ENCODE measurements at places on chromosomes 5 and 9.

- no peak for DNase-seq
Observed at GRCh38 chr5:153765987-153766386, 272.7 kb downstream of the FAM114A2 start.

GRCh38 chr9:134928436-134929192 is 10.9 kb upstream of the FCN1 start:
- peak; percentile 21 for DNase-seq

DNA sequence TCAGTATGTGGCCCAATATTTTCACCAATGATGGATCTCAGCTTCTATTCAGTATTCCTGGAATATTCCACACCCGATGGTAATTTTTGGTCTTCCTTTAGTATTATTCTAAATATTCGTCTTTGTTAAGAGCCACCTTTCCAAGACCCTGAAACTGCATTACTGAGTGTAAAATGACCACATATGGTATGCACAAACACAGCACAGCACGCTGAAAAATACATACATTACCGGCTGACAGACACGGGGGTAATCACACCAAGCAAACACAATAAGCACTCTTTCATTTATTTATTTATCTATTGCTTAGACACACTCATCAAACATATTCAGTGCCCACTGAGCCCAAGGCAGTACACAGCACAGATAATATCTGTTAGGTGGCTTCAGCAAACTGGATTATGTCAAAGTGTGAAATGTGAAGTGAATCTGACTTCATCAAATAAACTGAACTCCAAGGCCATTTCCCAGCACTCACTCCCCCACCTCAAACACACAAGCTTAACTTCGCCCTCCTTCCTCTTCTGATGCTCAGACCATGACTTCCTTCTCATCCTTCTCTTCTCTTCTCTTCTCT is 1637.8 kb upstream of the C9orf72 start:
- DNase-seq = no peak

DNA sequence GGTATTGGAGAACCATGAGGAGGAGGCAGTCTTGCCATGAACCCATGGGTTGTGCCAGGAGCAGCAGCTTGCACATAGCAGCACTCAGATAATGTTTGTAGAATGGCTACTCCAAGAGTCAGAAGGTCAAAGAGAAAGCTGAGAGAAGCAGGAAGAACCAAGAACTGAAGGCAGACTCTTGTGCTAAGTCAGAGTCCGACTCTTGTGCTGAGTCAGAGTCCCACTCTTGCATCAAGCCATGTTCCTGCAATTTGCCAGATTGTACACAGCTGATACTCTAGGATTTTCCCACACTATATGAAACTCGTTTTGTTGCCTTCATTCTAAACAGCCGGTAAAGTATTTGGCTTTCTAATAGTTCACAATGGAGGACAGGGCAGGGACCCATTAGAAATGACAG is 26.2 kb upstream of the HSPA9 start:
- DNase-seq = no peak

GRCh38 chr5:155136216-155136850 is 122.8 kb downstream of the KIF4B start:
- no peak for DNase-seq

DNA sequence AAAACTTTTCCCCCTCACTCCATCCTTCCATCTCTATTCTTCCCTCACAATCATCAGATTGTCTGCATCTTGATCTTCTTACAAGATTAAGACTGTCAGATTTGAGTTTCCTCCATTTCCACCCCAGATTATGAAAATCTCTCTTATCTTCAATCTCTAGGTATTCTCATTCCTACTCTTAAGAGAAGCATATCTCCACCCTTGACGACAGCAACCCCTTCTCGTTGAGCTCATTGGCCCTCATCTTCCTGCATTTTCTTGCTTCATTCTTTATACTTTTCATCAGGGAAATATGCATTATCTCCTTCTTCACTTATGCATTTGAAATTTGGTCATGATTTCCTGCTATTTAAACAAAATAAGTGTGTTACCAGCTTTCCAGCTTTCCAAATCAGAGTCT is 301.3 kb downstream of the DNAH5 start:
- no peak for DNase-seq

DNA sequence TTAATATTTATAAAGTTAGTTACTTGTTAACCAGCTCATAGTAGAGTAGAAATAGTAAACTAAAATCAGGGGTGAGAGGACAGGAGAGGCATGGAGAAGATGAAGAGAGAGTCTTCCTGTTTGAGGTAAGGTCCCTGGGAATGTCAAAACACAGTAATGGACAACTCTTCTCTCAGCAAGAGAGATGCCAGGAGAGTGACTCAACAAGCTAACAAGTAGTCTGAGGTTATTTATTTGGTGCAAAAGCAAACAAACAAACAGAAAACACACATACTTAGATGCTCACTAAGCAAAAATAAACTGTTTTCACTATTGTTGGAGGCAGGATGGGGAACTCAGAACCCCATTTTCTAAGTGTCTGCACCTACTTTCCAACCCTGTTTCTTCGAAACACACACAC is 333.2 kb upstream of the RFX3 start:
- no peak for DNase-seq

DNA sequence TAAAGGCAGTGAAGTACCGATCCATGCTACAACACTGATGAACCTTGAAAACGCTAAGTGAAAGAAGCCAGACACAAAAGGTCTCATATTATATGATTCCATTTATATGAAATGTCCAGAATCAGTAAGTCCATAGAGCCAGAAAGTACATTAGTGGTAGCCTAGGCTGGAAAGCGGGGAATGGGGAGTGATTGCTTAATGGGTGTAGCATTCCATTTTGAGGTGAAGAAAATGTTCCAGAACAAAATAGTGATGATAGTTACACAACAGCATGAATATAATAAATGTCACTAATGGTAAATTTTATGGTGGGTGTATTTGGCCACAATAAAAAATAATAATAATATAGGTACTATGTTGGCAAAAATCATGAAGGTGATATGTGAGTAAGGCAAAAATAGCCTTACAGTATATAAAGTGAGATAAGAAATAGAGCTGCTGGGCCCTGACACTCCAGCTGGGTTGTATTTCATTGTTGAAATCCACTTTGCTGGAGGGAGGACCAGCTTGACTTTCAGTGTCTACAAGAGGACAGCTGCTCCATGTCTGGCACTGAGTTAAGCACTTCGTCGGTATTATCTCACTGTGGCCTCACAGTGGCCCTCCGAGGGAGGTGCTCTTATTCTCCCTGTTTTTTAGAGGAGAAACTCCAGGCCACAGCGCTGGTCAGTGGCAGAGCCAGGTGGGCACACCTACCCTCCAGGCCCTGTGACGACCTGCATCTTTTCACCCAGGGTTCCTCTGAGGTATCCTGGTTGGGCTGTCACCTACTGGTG is 22.4 kb upstream of the ANGPTL2 start:
- DNase-seq = no peak

DNA sequence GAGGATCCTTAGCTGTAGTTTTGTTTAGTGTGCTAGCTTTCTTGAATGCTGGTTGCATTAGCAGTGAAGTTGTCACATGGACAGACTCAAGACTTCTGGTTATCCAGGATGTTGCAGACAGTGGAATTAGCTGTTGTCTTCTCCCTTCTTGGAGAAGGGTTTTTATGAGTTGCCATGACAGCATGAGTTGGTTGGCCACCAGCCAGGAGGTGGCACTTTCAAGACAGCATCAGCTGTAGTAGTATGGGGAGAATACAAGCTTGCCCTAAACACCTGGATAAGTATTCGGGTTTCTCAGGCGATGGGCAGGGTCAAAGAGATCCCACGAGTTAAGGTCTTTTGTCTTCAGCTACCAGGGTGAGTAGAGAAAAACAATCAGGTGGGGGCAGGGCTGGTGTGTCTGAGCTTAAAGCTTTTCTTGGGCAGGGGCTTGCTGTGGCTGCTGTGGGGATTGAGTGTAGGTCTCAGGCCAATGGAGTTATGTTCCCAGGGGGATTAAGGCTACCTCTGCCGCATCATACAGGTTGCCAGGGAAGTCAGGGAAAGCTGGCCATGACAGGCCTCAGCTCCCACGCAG is 7.7 kb upstream of the C5orf47 start:
- DNase-seq = no peak

DNA sequence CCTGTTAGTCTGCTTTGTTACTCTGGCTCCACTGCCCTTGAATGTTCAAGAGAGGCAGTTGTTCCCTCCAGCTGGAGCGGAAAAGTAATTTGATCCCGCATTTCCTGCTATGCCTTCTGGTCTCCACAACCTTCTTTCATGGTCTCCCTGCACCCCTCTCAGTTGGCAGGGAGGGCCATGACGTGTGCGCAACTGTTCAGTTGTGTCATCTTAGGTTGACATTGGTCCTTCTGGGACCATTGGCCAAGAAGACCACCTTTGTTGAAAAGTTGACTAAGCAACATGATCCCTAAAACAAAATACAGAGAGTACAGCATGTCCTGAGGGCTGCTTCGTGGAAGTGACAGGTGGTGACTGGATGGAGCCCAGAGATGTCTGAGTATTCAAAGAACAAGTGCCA is 192.5 kb upstream of the TUT7 start:
- DNase-seq = no peak

GRCh38 chr5:34474573-34475021 is 181.5 kb upstream of the RAI14 start:
- peak; percentile 72 for DNase-seq

GRCh38 chr9:15221746-15222145 is 85.3 kb downstream of the TTC39B start:
- no peak for DNase-seq

DNA sequence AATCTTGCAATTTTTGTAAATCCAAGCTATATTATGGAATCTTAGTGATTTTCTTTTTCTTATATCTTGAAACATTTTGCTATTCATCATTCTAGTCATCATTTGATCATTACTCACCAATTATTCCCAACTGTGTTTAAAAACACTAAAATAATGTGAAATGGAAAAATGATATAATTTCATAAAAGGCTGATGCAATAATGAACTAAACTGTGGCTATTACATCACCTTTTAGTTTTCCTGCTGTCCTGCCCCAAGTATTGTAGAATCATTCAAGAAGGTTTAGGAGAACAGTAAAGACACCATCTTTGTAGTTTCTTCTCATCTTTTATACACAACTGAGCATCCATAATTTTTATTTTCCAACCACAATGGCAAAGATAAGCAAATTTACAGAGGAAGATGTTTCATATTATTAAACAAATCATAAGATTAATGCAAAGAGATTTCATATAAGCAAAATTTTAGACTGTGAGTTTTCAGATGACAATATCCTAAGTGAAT is 431.0 kb upstream of the SLC30A5 start:
- DNase-seq = no peak

DNA sequence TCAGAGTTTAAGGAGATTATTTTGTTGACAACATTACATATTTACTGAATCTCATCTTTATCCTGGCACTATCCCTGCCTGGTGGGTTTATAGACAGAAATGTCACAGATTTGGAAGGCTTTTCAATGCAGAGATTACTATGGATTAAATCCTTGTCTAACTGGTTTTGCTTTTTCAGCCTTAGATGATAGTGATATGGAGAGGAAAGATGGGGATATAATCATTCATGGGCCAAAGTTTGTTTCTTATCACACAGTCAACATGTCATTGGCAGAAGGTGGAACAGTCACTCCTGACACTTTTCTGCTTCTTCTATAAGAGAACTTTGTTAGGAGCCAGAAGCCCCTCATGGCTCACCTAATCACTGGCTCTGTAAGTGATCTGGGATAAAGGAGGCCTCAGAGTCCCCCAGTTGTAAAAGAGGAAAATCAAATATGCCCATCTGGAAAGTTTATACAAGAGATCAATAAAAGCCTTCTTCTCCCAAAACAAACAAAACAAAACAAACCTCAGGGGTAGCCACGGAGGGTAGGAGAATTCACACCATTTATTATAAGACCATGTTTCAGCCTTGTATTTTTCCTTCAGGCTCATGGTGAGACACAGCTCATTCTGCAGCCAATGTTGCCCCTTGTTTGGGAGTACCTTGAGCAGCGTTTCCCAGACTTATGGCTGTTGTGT is 101.2 kb downstream of the PCSK1 start:
- DNase-seq = no peak

DNA sequence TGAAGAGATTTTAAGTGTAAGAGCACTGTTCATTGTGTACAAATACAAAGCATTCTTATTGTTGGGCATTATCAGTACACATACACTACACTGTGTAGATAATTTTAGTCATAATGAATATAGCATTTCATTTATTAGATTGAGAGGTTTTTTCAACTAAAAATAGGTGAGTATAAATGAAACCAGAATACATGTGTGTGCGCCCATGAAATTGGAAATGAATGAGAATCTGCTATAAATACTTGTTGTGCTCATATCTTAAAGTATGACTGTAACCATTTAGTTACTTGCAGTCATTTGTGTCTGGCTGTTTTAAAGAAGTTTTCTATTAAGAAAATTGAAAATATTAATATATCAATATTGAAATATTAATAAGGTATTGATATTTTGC is 189.0 kb upstream of the MEF2C start:
- no peak for DNase-seq

DNA sequence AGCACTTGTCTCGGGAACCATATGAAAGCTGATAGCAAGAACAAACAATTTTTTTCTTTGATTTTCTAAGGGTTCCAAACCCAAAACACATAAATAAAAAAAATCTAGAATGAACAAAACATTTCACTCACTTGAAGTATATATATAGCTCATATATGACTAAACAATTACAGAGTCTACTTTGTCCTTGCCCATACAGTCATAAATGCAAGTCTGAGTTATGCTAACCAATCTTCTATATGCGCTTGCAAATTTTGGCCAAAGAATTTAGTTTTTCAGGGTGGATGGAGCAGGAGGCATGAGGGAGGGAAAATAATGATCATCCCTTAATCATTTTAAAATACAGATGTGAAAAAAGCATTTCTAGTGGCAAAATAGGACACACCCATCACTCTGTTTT is 370.1 kb downstream of the BNC2 start:
- DNase-seq = no peak

- no peak for DNase-seq
Observed at GRCh38 chr9:34590381-34591247, 1.1 kb upstream of the CNTFR start.
